Right renal pelvis (tissue), 4 donors: ENCODE measurements at places on chromosomes 1 and 21. TPM values are rescaled to one million over a fixed set of nuclear protein-coding genes. Genes with fewer than 3 reads are reported as not detected.

GRCh38 chr1:225888898-225889601 is at the start of gene LEFTY1:
TSS of gene LEFTY1 (minus strand) at chr1:225889146. CDS start at chr1:225889066, 80 bp downstream.
- no peak for DNase-seq

- DNase-seq: no peak
Observed at GRCh38 chr1:78519446-78519845, 28.7 kb downstream of the PTGFR start.

- no peak for DNase-seq
Observed at GRCh38 chr1:20081353-20081810, 11.4 kb downstream of the PLA2G5 start.

GRCh38 chr1:187959062-187959461 is 1130.3 kb downstream of the PLA2G4A start:
- no peak for DNase-seq

DNA sequence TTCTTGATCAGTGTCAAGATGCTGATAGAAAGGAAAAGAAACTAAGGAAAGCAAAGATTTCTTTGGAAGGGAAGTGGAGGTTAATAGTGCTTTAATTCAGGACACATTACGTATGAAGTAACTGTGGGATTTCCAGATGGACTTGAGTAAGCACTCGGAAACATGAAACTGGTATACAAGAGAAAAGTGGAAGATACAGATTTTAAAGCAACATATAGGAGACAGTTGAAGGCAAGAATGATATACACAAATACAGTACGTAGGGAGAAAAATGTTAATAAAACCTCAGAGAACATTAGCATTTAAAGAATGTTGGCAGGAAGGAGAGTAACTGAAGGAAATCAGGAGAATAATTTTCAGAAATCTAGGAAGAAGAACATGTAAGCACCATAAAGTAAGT is 730.9 kb upstream of the ADGRL2 start:
- no peak for DNase-seq

- no peak for DNase-seq
Observed at GRCh38 chr21:16302851-16303282, 573.1 kb downstream of the USP25 start.

DNA sequence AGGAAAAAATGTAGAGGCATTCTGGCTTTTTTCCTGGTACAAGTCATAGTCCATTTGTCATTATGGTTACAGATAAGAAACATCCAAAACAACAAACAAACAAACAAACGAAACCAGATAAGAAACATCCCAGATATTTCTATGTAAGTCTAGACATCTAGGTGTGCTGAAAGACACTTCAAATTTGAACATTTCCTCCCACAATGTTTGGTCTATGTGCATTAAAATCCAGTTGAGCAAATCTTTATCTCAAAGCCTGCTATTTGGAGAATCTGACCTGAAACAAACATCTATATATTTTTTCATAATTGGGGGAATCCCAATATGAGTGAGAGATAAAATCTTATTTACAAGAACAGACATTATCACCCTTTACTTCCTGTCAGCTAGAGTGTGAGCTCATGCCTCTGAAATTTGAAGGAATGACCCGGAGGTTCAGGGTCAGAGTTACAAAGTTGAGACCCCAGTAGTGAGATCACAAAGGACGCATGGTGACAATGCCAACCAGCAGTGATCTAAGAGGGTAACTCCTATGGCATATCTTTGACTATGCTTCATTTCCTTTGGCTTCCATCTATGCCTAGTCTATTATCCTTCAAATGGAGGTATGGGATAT is 182.9 kb upstream of the ATP1B1 start:
- DNase-seq: no peak

- no peak for DNase-seq
Observed at GRCh38 chr1:42730988-42731387, 9.0 kb downstream of the CLDN19 start.

DNA sequence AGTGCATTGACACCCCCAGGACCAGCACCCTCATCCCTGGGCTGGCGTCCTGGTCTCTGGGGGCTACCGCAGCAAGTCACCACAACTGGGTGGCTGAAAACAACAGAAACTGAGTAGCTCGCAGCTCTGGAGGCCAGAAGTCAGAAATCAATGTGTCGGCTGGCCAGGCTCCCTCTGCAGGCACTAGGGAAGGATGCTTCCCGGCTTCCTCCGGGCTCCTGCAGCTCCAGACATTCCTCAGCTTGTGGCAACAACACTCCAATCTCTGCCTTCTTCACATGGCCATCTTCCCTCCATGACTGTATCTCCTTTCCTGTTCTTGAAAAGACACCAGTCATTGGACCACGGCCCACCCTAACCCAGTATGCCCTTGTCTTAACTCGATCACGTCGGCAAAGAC is 224.2 kb downstream of the NPHP4 start:
- DNase-seq: no peak

DNA sequence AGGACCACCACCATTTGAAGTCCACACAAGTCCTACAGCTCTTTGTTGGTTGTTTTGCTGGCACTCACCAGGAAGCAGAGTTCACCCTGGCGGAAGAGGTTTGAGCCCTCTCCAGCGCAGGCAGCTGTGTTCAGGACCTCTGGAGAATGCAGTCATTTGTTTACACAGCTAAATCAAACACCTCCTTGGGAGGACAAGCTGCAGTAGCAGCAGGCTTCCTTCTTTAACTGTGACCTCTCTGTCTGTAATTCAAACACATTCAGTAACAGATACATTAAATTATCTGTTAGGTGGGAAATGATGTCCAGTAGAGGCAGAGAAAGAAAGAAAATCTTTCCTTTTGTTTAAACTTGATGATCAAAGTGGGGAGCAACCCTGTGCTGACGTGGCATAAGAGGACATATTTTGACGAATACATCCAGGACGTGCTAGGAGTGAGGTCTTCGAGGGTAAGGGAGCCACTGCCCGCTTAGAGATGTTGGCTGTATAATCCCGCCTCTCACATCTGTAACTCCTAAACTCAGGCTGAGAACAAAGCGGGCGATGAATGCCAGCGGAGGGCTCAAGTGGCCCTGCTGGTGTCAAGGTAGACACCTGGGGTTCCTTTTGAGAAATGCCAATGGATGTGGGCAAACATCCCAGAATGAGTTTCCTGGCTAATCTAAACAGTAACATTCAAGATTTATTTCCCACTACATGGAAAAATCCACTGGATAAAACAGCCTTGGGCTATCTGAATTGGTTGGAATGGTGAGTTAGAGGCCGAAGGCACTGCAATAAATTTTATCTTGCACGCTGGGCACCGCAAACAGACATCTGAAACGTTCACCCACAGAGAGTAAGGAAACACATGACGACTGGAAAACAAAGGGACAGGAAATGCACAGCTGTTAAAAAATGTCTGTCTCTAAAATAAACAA is 51.7 kb downstream of the ABCA4 start:
- DNase-seq: no peak

- no peak for DNase-seq
Observed at GRCh38 chr1:35924838-35925237, 6.1 kb upstream of the AGO3 start.

The WNT2B gene
- 2.4 TPM for polyA plus RNA-seq

DNA sequence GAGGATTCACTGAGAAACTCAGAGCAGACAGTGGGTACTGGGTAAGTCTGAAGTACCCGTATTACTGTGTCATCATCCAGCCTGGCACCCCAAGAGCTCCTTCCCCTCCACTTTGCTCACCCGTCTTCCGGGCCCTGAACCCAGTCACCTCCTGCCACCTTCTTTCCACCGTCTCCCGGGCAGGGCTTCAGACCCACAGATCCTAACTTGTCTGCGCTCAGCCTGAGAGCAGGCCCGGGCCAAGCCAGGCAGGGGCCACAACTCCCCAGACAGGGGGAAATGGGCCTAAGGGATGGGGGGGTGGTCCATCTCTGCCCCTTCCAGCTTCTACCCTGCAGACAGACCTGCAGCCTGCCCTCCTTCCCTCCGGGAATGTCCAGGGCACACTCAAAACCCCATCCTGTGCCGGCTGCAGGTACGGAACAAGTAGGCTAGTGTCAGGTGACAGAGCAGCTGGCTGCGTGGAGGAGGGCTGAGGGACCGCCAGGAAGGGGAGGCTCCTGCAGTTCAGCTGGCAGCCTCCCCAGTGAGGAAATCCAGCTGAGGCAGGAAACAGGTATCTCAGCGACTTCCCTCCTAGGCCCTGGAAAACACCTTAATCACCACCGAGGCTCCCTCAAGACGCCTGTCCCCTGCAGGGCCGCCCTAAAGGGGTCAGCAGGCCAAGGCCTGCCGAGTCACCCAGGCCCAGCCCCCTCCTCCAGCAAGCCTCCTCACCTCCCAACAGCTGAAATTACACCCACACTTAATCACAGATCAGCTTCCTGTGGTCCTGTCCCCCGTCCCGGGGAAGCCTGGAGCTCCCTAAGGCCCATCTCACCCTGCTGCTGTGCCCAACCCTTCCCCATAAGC is 3.5 kb downstream of the HSPG2 start:
- DNase-seq: no peak

- no peak for DNase-seq
Observed at GRCh38 chr1:235075048-235075776, 53.4 kb downstream of the TOMM20 start.

GRCh38 chr1:218900615-218901014 is 273.1 kb upstream of the LYPLAL1 start:
- no peak for DNase-seq

DNA sequence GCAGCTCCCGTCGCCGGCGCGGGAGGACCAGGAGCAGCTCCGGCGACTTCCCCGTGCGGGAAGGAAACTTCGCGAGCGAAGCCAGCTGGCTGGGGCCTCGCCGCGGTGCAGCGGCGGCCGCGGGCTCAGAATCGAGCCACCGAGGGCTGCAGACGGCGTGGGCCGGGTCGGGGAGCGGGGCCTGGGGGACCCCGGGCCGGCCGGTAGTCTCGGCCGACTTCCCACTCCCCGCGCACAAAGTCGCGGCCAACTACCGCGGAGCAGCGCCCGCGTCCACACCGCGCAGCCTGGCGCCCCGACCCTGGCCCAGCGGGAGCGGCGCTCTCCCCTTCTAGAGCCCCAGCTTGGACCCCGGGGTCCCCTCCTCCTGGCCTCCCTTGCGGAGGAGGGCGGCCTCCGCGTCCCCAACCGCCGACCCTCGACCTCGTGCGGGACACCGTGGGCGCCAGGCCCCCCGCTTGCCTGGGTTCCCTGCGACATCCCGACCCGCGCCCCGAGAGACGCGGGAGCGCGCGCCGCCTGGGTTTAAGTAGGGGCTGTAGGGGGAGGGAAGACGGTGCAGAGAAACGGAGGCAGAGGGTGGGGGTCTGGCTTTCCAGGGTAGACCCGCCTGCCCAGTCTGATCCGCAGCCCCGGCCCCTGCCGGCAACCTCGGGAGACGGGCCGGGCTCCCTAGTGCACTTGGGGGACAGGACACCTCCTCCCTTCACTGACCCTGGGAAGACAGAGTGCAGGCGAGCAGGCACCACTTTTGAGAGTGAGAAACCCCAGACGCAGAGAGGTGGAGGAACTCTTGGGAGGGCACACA is 4.7 kb downstream of the PRDM16 start:
- no peak for DNase-seq

DNA sequence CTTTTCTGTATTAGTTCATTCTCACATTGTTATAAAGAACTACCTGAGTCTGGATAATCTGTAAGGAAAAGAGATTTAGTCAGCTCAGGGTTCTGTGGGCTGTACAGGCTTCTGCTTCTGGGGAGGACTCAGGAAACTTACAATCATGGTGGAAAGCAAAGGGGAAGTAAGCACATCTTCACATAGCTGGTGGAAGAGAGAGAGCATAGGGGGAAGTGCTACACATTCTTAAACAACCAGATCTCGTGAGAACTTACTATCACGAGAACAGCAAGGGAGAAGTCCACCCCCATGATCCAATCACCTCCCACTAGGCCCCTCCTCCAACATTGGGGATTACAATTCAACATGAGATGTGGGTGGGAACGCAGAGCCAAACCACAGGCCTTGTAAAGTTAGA is 37.9 kb upstream of the AHCTF1 start:
- no peak for DNase-seq

The KCNAB2 gene
- 3.6 TPM for polyA plus RNA-seq

DNA sequence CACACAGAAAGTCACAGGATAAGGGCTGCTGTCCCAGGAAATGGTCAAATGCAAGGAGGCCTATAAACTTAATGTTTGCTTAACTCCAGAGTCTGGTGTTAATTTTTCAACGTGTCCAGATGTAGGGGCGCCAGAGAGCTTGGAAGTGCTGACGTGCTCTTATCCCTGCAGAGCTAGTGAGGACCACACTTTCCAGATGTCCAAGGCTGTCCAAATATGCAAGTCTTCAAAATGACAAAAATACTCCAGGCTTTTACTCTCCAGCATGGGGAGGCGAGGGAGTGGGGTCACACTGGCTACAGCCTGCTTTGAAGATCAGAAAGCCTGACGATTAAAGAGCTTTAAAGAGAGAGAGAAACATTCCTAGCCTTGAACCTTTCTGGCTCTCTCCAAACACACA is 57.6 kb downstream of the ABCA4 start:
- DNase-seq: peak; percentile 82

DNA sequence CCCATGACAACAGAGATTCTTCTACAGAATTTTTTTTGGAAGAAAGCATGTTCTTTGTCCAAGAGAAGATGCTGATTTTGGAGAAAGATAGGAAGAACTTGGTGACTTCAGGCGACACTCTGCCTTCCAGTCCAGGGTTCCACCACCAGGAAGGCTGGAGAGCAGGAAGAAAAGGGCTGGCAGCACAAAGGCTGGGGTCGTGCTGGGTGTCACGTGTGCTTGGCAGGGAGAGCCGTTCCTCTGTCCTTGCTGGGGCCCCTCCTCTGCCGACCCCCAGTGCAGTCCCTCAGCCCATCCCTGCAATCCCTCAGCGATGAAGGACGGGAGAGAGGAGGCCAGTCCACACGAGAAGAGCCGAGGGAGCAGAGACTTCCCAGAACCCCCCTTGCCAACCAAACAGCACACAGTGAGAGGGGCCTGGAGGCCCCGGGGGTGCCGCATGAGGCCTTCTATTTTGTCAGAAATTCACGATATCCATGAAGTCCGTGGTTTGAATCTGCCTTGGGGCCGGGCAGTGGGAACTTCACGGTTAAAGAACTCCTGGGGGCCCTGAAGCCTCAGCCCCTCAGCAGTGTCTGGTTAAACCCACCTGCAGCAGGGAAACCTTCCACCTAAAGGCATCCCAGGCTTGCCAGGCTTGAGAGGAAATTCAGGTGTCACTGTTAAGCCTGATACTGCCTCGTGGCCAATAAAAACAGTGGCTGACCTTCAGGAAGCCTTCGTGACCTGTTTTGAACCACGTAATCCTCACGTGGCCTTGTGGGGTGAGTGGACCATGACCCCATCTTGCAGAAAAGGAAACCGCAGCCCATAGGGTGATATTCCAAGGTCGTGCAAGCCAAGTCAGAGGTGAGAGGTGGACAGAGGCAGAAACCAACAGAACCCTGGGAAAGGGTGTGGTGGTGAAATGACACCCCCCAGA is 3.4 kb downstream of the KRTAP10-12 start:
- no peak for DNase-seq

DNA sequence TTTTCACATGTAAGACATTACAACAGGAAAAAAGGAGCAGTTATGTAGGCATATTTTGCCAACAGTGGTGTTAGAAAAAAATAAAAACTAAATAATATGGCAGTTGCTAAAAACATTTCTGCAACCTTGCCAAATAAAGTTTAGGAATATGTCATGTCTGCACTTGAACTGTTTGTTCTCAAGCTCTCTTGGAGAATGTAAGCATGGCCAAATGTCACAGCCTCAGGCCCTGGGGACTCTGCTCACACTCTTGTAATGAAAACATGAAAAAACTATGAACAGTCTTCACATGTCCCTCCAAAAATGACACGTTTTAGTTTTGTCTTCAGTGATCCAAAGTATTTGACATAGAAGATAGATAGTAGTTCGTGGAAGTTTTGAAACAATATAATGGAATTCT is 753.3 kb downstream of the LTN1 start:
- DNase-seq: no peak

The SPATA21 gene
- polyA plus RNA-seq: not detected
